ENCODE measurements at places on chromosomes 16 and 17.

DNA sequence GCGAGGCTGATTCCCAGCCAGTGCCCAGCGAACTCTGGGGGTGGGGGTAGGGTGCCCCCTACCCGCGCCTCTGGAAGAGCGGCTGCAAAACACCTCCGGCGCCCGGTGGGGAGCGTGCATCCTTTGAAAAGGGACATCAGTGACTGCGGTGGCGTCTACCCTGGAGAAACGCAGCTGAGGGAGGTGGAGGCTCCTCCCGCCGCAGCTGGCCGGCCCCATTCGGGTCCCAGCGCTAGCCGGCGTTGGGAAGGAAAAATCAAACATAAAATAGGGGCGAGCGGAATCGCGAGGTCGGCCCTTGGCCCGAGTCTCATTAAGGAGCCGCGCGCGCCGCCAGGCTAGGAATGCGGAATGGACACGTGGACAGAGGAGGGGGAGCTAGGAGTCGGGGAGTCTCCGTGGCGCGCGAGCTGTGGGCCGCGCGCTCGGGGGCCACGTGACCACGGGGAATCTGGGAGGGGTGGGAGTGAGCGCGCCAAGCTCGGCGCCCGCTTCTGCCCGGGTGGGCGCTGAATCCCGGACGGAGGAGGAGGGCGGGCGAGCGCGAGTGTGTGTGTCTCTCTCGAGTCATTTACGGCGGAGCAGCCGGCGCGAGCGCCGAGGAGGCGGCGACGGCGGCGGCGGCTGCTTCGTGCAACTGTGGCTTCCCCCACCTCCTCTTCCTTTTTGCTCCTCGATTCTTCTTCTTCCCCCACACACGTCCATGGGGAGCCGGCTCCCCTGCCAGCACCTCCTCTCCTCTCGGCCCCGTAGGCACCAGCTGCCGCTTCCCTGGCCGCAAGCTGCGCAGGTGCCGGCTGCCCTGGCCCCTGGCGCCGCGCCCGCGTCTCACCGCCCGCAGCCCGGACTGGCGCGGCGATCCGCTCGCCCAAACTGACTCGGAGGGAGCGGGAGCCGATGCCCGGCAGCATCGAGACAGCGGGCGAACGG lies at the start of gene TMEM132E:
TSS of gene TMEM132E (plus strand) at position 566 of the 930 bp plus-strand sequence. CDS start 1,495 bp downstream, outside the sequence.
- DNase-seq: peak; percentile 8

- no peak for DNase-seq
Measured at GRCh38 chr17:12391468-12391867, 274.2 kb upstream of the MYOCD start.

- DNase-seq: no peak
Measured at GRCh38 chr17:73533781-73534180, 110.5 kb downstream of the SDK2 start.

DNA sequence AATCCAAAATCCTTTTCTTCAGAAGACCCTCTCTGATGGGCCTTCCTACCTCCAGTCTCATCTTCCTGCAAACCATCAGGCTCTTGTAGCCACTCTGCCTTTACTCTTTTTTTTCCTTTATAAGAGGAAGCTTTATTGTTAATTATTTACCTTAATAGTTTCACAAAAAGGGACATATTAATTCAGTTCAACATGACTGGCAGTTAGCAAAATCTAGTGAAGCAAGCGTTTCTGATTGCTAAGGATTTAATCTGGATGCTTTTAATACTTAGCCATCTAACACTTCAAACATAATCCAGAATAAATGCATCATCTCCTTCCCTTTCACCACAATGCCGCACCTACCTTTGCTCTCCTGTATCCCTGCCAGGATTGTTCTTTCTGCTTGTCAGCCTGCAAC lies 62.0 kb downstream of the SPACA3 start:
- DNase-seq: no peak

DNA sequence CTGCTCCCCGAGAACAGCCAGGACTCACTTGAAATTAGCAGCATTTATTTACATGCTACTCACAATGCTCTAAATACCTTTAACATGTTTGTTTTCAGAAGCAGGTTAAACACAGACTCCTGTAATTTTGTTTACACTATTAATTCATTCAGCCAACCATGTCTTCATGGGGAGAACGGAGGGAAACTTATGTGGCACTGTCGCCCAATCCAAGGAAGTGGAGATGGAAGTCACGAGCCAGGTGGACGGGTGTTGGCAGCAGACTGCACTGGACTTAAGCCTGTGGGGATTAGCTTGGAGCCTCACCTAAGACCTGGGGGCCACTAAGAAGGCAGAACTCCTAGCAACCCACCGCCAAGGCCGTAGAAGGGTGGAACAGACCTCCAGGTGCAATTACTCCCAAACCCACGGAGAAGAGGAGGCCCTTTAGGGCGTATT lies 8.8 kb upstream of the GFAP start:
- no peak for DNase-seq

- DNase-seq: no peak
Measured at GRCh38 chr16:83244057-83244456, 563.7 kb upstream of the HSBP1 start.

- no peak for DNase-seq
Measured at GRCh38 chr16:89446975-89447293, 43.4 kb downstream of the ANKRD11 start.

- no peak for DNase-seq
Measured at GRCh38 chr16:20221208-20221607, 106.1 kb downstream of the GP2 start.

GRCh38 chr17:42431758-42432161 lies 8.7 kb upstream of the CAVIN1 start:
- no peak for DNase-seq

Measured in NCI-H146 (cell line).